Activated CD8-positive, alpha-beta memory T cell treated with anti-CD3 and anti-CD28 coated beads for 4 hours (primary cell): ENCODE measurements at places on chromosomes 7 and 10.

DNA sequence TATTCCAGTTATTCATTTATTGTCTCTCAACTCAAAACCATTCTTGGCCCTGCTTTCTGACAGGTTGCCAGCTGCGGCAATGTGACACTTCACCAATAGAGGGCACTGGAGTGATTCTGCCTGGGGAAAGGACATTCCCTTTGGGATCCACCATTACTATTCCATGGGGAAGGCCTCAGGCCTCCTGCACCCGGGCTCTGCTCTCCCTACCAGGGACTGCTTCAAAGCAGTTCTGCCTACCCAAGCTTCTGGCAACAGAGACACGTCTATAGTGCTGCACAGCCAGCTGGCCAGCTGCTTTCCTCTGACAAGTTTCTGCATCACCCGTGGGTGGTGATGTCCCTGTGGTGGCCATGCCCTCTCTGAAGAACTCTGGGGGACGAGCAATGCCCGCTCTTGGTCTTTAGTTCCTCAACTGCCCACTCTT, 163.8 kb downstream of the ELMO1 start:
- DNase-seq, result peak; percentile 11

DNA sequence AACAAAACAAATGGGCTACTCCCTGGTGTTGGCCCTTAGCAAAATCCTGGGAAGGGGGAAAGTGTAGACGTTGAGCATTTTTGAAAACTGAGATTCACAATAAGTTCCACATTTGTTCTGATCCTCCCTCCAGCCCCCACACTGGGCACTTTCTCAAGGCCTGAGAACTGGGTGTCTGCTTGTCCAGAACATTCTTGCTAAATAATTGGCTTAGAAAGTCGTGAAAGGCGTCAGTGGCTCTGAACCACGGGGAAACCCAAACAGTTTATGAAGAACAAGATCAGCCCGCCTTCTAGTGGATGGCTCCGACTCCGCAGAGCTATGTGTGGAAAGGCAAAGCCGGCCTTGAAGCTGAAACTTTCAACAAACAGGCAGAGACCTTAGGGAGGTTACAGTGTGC, 370.1 kb downstream of the PRPF18 start:
- DNase-seq, result no peak

GRCh38 chr10:10385831-10386230, 631.8 kb upstream of the CELF2 start:
- no peak for DNase-seq

DNA sequence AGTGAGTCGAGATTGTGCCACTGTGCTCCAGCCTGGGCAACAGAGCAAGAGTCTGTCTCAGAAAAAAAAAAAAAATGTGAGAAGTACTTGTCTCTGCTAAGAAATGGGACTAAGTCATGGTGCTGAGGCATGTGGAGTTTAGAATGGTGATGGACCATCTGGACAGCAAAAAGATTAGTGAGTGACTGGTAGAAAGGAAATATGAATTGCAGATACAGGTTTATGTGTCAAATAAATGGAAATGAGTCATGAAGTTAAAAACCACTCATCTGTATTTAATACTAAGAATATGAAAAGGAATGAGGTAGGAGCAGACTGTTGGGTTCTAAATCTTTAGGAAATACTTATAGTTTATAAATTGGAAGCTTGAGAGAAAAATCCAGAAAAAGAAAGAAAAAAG, 625.7 kb upstream of the ANKRD30A start:
- no peak for DNase-seq
